ENCODE measurements at places on chromosomes 12 and 14.
A peak's percentile ranks its signal among the peaks of the same experiment; 100 is the strongest.

GRCh38 chr12:105713606-105714305, 383.3 kb downstream of the C12orf75 start:
- H3K4me3 ChIP-seq: no peak overlapping the region
- no peak overlapping the region for H3K27ac ChIP-seq
- peaks cover 5% of the 10 kb centered on the region for H3K4me1 ChIP-seq
- peak; percentile 56 for DNase-seq
- H3K27me3 ChIP-seq: no peaks in the 10 kb centered on the region
- H3K36me3 ChIP-seq: no peaks in the 10 kb centered on the region

GRCh38 chr14:85444635-85445034, 85.3 kb upstream of the FLRT2 start:
- peak; percentile 68 for DNase-seq
- H3K4me3 ChIP-seq: no peak overlapping the region
- no peaks in the 10 kb centered on the region for H3K36me3 ChIP-seq
- H3K27ac ChIP-seq: no peak overlapping the region
- peaks cover 25% of the 10 kb centered on the region for H3K4me1 ChIP-seq

DNA sequence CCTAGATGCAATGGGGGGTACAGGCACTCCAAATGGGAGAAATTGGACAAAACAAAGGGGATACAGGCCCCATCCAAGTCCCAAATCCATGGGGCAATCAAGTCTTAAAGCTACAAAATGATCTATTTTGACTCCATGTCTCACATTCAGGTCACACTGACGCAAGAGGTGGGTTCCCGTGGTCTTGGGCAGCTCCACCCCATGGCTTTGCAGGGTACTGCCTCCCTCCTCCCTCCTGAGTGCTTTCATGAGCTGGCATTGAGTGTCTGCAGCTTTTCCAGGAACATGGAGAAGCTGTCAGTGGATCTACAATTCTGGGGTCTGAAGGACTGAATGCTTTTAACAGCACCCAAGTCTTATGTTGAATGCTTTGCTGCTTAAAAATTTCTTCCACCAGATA, 274.5 kb upstream of the LRIG3 start:
- no peak overlapping the region for H3K4me3 ChIP-seq
- no peak overlapping the region for H3K27ac ChIP-seq
- H3K4me1 ChIP-seq: no peaks in the 10 kb centered on the region
- DNase-seq: peak; percentile 13
- H3K27me3 ChIP-seq: no peaks in the 10 kb centered on the region

- no peaks in the 10 kb centered on the region for H3K27me3 ChIP-seq
- no peak for DNase-seq
- H3K36me3 ChIP-seq: peaks cover 50% of the 10 kb centered on the region
- H3K4me1 ChIP-seq: no peaks in the 10 kb centered on the region
These were observed 8.0 kb downstream of the PXMP2 start for GRCh38 chr12:132695431-132695830.

All from SJCRH30 (cell line).